ENCODE measurements at places on chromosomes 11 and 22.

DNA sequence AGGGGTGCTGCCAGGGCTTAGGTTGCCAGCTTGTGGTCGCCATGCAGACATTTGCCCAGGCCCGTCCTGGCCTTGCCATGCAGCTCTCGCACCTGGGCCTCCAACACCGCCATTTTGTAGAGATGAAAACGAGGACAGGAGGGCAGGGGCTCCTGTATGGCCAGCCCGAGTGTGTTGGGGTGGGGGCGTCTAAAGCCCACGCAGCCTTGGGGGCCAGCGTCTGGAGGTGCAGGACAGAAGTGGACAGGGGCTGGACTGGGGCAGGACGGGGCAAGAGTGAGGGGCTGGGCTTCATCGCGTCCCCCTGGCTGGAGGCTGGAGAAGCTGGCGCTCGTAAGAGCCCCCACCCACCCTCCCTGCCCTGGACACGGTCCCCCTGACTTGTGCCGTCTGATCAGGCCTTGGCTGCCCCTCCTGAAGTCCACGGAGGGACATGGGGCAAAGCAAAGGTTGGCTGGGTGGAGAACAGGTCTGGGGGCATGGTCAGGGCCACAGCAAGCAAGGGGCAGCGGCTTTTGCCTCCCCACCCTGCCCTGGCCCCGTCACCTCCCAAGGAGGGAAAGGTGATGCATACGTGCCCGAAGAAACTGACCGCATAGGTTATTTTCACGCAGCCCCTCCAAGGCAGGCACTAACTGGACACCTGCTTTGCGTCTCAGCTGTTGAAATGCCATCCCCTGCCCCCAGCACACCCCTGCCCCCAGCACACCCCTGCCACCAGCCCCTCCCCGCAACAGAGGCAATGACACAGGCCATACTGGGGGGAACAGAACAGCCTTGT, 815 bp downstream of the TNNT3 start:
- DNase-seq = no peak

GRCh38 chr11:44033411-44033850, 14.3 kb upstream of the ACCSL start:
- DNase-seq = no peak

- DNase-seq = no peak
These were observed 393.7 kb downstream of the TMEM135 start for GRCh38 chr11:87431392-87431791.

DNA sequence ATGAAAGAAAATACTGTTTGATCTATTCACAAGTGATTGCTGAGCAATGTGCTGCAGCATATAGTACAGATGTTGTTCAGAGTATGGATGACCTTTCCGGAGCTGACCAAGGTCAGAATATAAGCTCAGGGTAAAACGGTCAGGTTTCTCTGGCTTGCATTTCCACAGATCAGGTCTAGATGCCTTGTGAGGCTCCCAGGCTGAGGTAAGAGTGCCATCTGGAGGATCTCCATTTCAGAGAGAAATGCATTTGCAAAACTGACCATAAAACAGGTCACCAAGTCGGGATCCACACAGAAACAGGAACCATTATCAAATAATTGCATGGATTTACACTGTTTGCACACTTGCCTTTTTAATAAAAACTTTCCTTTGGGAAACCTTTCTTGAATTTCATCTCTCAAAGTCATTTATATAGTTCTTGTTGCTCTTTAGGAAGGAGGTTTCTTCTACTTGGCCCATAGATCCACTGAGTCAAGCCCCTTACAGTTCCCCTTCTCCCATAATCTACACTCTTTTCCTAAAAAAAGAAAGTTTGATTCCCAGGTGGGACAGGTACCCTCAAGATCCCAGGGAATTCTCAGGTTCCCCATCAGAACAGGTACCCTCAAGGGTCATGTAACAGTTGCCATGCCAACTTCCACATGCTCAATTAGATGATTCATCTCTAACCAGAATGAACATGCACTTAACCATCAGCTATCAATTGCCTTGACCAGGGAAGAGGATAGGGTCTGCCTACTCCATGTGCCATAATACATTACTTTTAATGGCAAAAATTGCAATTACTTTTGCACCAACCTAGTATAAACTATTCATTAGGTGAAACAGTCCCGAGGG, 25.0 kb upstream of the TMPRSS5 start:
- DNase-seq = peak; percentile 72

- DNase-seq = no peak
These were observed 976 bp downstream of the DEPDC7 start for GRCh38 chr11:33016654-33017053.

DNA sequence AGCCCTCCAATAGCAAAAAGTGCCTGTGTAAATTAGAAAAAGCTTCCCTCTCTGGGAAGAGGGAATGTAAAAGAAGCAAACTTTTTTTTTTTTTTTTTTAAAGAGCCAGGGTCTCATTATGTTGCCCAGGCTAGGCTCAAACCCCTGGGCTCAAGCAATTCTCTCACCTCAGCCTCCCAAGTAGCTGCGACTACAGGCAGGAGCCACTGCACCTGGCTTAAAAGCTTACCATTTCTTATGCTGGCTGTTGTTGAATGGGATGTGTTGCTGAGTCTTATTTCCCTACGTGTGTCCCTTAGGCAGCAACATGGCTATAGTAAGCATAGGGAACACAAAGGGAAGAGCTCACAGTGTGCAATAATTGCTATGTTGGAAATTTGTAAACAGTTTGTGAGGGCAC, 225.5 kb upstream of the CCDC90B start:
- DNase-seq = no peak

DNA sequence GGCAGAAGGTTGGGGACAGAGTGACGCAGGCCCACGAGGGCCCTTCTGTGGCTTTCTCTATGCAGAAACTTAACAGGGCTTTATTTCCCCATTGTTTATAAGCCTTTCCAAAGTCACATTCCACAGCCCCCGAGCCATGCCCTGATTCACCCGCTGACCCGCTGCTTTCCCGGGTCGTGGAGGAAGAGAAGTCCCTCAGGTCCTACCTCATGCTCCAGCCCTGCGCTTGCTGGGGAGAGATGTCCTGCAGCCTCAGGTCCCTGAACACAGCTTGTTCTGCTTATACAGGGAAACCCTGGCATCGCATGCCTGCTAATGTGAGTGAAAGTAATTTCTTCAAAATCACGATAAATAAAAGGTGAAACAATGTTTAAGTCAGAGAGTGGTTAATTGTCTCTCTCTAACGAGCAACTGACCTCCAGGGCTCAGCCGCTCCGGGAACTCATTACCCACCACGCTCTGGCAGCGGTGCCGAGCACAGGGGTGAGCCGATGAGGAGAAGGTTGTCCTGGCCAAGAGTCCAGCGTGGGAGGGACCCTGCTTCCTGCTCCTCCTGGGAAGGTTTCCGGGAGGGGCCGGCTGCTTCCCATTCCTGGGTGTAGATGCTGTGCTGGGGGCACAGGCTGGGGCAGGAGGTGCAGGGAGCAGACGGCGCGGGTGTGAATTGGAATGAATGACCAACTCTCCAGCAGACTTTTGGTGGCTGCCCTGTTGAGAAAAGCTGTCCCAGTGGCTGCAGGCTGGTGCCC, 595.2 kb downstream of the BRD1 start:
- DNase-seq = no peak

DNA sequence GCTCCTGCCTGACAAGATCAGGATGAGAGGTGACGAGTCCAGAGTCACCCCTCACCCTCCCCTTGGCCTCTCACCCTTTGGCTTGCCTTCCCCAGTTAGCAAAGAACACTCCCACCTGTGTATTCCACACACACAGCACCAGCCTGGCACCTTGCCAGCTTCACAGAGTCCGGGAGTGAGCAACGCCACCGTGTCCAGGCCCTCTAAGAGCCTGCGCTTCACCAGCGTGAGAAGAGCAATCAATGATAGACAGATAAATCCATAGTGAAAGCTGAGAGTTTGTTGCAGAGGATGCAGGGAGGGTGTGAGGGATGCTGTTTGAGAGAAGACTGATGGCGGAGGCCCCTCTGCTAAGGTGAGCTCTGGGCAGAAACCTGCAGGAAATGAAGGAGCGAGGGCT, 404.5 kb downstream of the LARGE1 start:
- DNase-seq = no peak

DNA sequence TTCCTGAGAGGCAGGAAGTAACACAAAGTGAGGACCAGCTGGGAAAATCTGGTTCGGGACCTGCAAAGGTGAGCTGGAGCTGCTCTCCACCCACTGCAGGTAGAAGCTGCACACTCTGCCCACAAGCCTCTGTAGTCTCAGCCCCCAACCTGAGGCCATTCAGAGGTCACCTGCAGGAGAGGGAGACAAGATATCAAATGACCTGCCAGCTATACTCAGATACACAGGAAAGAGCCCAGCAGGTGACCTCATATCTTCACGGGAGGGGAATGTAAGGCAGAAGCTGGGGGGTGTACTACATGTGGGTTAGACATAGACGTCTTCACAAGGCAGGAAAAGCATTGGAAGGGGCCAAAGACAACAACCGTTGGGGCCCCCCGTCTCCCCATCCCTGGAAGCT, 86.1 kb downstream of the APIP start:
- no peak for DNase-seq

- peak; percentile 69 for DNase-seq
These were observed 842 bp downstream of the HEPACAM start for GRCh38 chr11:124934862-124935547.

DNA sequence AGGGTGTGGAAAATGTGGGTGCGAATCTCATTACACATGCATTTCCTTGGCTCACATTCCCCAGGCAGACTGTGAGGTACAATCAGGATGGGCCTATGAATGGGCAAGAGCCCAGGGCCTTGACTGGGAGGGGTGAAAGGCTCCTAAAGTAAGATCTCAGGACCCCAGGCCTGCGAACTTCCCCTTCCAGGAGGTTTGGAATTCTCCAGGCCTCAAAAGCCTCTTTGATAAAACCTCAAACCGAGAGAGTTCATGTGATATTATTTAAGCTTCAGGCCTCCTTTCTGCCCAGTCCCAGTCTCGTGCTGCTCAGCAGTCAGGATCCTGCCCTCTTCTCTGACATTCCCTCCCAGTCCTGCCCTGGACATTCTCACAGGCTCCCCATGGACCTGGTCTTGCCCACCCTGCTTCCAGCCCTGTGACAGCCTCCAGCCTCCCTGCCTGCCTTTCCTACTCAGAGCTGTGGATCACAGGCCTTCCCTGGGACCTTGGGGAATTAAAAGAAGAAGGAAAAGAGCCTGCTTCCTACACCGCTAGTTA, 37.3 kb upstream of the TEAD1 start:
- no peak for DNase-seq

DNA sequence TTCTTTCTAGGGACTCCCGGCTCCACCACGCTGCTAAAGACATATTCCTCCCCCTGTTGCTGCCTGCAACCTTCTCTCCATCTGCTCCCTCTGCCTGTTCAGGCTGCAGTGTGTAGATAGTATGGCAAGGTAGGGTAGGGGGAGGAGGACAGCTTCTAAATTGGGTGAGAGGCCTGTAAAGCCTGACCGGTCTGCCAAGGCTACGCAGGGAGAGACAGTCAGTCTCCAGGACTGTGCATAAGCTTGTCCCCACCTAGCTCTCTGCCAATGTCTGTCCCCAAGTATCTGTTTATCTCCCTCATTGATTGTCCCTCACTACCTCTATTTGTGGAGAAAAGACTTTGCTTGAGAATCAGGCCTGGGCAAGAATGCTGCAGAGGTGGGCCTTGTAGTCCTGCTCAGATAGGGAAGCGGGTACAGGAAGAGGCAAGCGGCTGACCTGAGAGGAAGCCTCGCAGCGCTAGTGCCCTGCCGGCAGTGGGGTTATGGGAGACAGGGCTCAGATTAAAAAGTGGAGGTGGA, 871 bp upstream of the SEZ6L start:
- DNase-seq = no peak

DNA sequence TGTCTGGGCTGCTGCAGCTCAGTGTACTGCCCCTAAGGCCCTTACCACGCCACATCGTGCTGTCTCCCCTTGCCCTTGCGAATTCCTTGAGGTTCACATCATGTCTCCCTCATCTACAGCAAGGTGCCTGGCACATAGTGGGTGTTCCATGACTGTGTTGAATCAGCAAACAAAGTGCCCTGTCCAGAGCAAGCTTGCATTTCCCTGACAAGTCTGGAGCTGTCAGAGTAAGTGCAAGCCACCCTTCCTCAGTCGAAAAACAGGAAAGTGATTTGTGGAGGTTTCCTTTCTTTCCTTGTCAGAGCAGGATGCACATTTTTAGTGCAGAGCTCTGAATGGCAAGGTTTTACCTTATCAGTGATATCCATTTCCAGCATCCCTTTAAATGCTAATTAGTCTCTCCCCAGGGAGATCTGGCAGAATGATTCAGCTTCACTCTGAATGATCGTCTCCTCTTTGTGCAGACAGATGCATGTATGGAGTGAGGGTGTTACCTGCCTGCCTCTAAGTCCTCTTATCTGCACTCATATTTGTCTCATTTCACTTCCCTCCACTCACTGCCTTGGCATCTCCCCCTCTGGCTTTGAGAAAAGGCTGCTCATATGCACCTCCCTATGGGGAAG, 331.2 kb downstream of the TMEM135 start:
- no peak for DNase-seq

DNA sequence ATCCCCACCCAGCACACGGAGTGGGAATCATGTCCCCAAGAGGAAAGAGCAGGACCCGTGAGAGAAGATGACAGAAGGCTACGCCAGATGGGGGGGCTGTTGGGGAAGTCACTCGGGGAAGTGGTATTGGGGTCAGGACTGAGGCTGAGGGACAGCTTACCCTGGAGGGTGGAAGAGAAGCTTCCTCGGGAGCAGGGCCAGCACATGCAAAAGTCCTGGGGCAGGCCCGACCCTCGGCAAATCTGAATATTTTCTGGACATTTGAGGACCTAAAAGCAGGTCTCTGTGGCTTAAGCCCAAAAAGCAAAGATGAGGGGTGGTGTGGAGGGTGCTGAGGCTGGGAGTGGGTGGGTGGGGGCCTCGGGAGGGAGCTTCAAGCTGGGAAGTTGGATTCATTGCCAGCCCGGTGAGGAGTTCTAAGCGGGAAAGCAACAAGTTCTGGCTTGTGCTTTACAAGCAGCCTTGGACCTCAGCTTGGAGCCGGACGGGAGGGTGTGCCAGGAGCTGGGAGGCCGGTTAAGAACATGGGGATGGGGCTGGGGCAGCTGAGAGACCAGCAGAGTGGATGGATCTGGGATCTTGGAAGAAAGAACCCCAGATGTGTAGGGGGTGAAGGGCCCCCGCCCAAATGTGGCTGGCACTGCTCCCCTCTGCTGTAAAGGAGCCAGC, 34.9 kb downstream of the GRAMD4 start:
- DNase-seq = no peak

GRCh38 chr11:101974255-101974654, 57.9 kb upstream of the ANGPTL5 start:
- DNase-seq = peak; percentile 18

GRCh38 chr11:88363648-88364065, 26.1 kb upstream of the CTSC start:
- DNase-seq = peak; percentile 67

DNA sequence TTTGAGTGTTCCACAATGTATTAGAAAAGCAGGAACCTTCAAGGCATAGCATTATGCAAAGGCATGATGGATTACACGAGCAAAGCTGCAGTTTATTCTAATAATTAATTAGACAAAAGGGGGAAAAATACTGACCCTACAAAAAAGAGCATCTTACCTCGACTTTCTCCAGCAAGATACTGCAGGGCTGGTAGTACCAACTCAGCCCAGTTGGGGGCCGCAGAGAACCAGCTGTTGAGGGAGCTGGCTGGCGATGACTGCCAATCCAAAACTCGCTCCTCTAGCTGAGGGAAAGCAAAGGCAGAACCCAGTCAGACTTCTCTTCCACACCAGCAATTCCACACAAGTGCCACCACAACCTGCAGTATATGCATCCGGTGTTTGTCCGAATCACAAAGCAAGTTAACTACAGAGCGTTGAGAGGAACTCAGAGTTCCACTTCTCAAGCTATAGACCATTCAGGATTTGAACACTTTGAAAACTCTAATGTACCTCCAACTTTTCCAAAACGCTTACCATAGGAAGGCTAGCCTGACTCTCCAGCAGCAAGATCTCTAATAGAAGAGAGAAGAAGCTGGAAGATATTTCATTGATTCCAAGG, 13.7 kb downstream of the NFRKB start:
- peak; percentile 40 for DNase-seq

- DNase-seq = peak; percentile 71
These were observed 2.4 kb upstream of the RANGAP1 start for GRCh38 chr22:41288245-41288946.

All from fibroblast of pulmonary artery (primary cell).